Caco-2 (cell line): ENCODE measurements at places on chromosomes 1 and 21. TPM values are rescaled to one million over a fixed set of nuclear protein-coding genes. Genes with fewer than 3 reads are reported as not detected.
A peak's percentile ranks its signal among the peaks of the same experiment; 100 is the strongest.

DNA sequence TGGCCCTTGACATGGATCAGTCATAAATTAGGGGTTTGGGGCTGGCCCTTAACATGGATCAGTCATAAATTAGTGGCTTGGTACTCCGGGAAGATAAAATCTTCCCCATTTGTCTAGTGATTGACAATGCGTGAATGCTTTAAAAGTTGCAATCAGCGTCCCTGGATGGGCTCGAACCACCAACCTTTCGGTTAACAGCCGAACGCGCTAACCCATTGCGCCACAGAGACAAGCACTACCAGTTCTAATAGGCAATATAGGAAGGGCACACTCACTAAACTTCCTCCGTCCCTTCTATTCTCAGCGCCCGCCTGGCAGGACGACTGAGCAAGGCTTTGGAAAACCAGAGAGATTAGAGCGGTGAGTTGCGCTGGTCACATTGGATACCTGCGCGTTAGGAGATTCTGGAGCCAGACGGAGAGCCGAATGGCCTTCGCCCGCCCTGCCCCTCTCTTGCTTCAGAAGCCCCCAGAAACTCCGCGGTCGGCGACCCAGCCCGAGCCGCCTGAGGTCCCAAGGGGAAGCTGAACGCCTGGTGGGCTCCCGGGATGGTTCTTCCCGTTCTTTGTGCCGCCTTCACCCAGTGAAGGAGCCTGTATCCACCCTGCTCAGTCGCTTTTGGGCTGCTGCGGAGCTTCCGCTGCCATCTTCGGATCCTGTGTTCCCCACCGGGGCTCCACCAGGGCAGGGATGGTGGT, 235.9 kb downstream of the FAM72C start:
- no peaks in the 10 kb centered on the region for H3K4me1 ChIP-seq
- H3K27me3 ChIP-seq, result no peaks in the 10 kb centered on the region
- DNase-seq, result no peak

DNA sequence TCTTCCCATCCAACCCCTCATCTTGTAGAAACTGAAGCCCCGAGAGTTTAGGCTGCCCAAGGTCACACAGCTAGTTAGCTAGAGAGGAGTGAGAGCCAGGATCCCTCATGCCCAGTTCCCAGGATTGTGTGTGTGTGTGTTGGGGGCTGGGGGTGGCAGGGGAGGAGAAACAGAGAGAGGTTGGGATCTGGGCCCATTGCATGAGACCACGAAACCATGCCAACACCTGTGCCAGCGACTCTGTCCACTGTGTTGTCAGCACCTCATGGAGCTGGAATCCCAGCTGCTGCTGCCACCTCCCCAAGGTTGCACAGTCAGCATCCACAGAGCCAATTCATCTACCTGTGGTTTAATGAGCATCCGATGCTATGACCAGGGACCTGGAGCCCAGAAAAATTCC, 115.4 kb upstream of the ZC3H12A start:
- H3K4me3 ChIP-seq, result no peak overlapping the region
- no peaks in the 10 kb centered on the region for H3K27me3 ChIP-seq
- no peak for DNase-seq
- H3K36me3 ChIP-seq, result no peaks in the 10 kb centered on the region

DNA sequence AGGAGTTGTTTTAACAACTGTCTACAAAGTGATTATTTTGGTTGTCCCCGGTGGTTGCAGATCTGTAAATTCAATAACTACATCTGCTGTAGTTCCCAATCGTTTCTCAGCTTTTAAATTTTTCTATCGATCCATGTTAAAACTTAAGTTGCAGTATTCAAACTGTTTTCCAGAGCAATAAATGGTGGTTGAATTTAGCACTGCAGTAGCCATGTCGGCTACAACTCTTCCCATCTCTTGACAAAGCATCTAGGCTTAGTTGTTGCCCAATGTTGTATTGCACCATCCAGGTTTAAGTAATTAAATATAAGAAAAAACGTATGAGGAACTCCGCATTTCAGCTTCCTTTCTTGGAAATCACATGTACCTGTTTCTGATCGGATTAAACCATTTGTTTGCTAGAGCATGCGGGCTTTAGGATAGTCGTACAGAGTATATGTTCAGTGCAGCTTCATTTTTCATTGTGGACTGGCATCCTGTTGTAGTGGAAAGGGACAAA, 996 bp downstream of the CNIH4 start:
- H3K4me3 ChIP-seq, result peak overlapping the region; percentile 94
- H3K27me3 ChIP-seq, result no peaks in the 10 kb centered on the region
- no peaks in the 10 kb centered on the region for H3K36me3 ChIP-seq
- peak overlapping the region; percentile 82 for H3K27ac ChIP-seq
- no peak for DNase-seq
- 0 out of 2 replicates have a peak, but pooled peaks cover 4% of the 10 kb centered on the region for H3K4me1 ChIP-seq

DNA sequence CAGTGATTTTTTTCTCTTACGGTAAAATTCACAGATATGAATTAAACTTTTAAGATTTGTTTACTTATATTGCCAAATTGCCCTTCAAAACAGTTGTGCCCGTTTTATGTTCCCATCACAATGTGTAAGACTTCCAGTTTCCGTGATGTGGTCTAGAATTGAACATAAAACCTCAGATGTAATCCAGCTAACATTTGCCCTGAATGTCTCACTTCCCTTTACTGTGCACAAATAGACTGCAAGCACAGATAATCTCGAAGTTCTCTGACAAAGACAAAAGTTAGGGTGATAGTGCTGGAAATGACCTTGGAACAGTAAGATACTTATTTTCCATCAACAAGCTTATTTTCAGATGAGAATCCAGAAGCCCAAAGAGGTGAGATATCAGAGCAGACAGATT, 177.5 kb downstream of the ZZZ3 start:
- no peaks in the 10 kb centered on the region for H3K4me1 ChIP-seq
- no peak for DNase-seq
- no peak overlapping the region for H3K4me3 ChIP-seq
- no peaks in the 10 kb centered on the region for H3K27me3 ChIP-seq
- no peak overlapping the region for H3K27ac ChIP-seq

- H3K4me1 ChIP-seq, result no peaks in the 10 kb centered on the region
- H3K36me3 ChIP-seq, result no peaks in the 10 kb centered on the region
- no peak overlapping the region for H3K27ac ChIP-seq
Observed at GRCh38 chr1:4529446-4530165, 124.8 kb upstream of the AJAP1 start.

- no peak overlapping the region for H3K4me3 ChIP-seq
- H3K36me3 ChIP-seq, result no peaks in the 10 kb centered on the region
- no peaks in the 10 kb centered on the region for H3K27me3 ChIP-seq
- no peak for DNase-seq
- no peak overlapping the region for H3K27ac ChIP-seq
Observed at GRCh38 chr1:88802950-88803349, 88.4 kb downstream of the GTF2B start.

Gene RNF207
- total RNA-seq, result 26.1 and 27.4 TPM in 2 replicates

Gene NECTIN4
- 0.20 and 0.74 TPM in 2 replicates for total RNA-seq

Gene CHI3L2
- total RNA-seq, result not detected in 2 replicates
